NCI-H524 treated with DMSO at 0.1 percent for 48 hours (cell line): ENCODE measurements at places on chromosomes 1 and 21.

GRCh38 chr1:183444243-183444642 lies 26.1 kb upstream of the NMNAT2 start:
- DNase-seq = no peak

- peak; percentile 80 for DNase-seq
Measured at GRCh38 chr1:57086154-57086553, 120.3 kb upstream of the C8B start.

GRCh38 chr1:22414244-22414751 lies 37.4 kb upstream of the ZBTB40 start:
- DNase-seq = no peak

DNA sequence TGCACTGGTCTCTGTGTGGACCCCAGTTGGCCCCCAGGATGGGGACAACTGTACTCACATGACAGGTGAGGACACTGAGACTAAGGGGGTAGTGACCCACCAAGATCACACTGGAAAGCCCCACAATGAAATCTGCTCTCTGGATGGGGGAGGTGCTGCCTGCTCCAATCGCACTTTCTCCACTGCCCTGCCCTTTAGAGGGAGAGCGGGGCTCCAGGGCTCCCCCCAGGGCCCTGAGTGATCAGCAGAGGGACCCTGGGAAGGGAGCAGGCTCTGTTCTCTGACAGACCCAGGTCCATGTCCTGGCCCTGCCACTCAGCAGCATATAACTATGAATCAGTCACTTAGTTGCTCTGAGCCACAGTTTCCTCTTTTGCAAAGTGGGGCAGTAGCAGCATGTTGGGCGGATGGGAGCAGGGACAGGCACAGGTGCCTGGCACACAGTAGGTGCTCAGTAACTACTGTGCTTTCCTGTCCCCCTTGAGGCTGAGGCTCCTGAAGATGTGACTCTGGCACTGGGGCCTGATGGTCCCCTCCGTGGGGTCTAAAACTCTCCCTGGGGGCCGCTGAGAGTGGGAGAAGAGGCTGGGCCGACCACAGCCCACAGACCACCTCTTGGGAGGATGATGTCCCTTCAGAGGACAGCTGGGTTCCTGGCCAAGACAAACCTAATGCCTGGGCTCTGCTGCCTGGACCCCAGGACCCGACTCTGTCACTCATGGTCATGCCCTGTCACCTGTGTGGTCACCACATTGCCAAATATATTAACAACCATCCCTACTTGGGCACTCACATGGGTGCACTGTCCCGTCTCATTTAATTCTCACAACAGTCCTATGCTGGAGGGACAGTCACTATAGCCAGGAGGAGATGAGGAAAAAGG lies 222.7 kb downstream of the PTPRU start:
- DNase-seq = no peak

- no peak for DNase-seq
Measured at GRCh38 chr1:99777752-99778151, 11.3 kb upstream of the FRRS1 start.

DNA sequence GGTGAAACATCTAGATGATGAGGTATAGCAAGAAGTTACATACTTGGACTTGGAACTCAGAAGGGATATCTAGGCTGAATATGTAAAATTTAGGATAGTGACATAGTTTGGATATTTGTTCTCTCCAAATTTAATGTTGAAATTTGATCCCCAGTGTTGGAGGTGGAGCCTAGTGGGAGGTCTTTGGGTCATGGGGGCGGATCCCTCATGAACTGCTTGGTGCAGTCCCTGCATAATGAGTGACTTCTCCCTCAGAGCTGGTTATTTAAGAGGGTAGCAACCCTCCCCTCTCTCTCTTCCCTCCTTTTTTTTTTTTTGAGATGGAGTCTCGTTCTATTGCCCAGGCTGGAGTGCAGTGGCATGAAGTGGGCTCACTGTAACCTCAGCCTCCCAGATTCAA lies 15.5 kb downstream of the ST3GAL3 start:
- DNase-seq = no peak

DNA sequence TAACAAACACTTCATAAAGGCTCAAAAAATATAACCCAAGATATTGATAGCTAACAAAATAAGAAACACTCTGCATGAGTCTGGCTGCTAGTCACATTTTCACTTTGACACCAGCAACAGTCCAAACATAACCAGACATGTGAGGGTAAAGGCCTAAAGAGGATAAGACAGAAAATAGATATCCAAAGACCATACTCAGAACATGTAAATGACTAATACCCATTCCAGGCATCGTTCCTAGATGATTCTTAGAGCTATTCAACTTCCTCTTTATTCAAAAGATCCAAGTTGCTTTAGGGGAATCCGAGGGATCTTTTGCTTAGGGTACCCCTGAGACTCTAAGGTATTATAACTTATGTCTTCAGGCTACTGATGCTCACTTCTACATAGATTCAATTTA lies 5.1 kb downstream of the COL24A1 start:
- no peak for DNase-seq

- DNase-seq = no peak
Measured at GRCh38 chr1:87333692-87334347, 5.1 kb downstream of the LMO4 start.

- no peak for DNase-seq
Measured at GRCh38 chr1:12342401-12343003, 112.7 kb downstream of the VPS13D start.

DNA sequence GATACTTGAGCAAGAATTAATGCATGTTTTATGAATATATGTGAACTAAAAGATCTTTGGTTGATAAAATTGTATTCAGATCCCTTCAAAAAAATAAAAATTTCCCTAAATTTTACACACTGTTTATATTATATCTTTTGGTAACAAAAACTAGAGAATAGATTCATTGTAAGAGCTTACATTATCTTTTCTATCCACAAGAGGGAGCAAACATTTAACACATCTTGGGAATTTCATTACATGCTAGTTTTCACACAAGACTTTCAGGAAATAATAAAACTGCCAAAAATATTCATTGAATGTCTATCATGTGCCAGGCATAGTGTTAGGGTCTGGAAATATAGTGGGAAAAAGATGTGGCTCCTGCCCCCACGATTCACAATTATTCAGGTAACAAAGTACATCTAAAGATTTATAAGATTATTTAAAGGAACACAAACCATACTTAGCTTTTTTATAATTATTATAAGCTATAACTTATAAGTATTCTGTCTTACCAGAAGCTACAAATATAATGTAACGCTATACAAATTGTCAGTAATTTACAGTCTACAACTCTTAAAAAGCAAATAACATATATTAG lies 30.6 kb downstream of the FAF1 start:
- peak; percentile 8 for DNase-seq

- no peak for DNase-seq
Measured at GRCh38 chr1:208179961-208180409, 64.2 kb downstream of the PLXNA2 start.

DNA sequence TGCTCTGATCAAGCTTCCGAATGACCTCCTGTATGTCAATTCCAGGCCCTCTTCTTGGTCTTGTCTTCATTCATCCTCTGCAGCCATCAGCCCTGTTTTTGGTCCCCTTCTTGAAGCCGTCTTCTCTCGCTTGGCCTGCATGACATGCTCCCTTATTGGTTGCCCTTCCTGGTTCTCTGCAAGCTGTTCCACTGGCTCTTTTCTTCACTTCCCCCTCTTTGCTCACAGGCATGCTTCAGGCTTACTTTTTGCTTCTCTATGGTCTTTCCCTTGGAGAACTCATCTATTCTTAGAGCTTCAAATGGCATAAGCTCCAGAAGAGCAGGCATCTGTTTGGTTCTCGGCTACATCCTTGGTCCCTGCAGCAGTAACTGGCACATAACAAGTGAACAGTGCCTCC lies 38.8 kb downstream of the PDPN start:
- no peak for DNase-seq

DNA sequence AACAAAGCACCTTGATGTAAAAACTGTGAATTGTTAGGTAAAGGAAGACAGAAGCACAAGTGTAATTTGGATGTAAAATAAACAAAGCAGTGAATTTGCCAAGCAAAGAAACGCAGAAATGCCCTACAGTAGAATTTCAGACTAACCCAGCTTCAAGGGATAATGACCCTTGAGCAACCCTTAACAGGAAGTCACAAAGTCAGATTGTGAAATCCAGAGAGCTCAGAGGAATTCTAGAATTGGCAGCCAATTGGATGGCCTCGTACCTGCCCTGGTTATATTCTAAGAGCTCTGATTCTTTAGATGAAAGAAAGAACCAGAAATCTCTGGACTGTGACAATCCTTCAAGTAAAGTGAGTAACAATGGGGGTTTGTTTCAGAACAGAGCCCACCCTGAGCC lies 152.7 kb upstream of the CHRM3 start:
- no peak for DNase-seq

DNA sequence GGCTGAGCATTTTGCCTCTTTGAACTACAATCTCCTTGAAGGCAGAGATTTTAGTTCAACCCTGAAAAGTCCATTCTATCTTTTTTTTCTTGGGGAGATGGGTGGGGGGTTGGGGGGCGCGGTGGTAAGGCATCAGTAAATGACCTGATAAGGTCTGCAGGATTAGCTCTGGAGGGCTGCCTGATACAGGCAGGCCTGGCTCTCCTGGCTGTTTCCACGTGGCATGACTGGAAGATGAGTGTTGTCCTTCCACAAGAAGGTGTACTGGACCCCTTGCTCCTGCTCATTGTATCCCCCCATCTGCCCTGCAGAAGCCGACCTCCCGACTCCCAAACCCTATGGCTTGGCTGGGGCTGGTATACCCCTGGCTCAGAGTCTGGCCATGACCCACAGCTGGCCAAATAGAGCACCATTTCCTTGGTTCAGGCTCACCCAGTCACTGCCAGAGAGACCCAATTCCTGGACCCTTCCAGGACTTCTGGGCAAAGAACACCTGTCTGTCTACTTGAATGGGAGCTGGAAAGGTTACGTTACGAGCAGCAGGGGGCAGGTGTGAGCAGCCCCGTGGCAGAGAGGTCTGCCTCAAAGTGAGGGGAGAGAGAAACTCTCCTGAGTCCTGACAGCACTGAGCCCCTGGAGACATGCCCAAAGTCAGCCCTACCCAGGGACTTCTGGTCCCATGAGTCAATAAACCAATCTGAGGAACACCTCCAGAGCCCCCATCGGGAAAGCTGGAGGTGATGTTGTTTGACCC lies 17.0 kb downstream of the DHRS3 start:
- DNase-seq = no peak

DNA sequence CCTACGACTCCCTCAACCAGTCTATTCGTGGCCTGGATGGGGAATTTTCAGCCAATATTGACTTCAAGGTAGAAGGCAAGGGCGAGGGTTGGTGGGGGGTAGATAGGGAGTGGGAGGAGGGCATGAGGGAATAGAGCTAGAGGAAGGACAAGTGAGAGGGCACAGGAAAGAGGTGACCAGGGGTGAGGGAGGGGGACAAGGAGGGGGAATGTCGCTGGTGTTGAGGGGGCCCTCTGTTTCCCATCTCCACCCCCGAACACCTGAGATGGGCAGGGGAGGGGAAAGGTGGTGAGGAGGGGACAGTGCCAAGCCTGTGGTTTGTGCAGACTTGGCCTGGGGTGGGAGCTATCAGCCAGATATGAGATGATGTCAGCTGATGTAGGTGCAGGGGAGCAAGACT lies 8.3 kb upstream of the ADAM15 start:
- no peak for DNase-seq

- DNase-seq = no peak
Measured at GRCh38 chr1:92910081-92910480, 51.2 kb downstream of the DIPK1A start.

DNA sequence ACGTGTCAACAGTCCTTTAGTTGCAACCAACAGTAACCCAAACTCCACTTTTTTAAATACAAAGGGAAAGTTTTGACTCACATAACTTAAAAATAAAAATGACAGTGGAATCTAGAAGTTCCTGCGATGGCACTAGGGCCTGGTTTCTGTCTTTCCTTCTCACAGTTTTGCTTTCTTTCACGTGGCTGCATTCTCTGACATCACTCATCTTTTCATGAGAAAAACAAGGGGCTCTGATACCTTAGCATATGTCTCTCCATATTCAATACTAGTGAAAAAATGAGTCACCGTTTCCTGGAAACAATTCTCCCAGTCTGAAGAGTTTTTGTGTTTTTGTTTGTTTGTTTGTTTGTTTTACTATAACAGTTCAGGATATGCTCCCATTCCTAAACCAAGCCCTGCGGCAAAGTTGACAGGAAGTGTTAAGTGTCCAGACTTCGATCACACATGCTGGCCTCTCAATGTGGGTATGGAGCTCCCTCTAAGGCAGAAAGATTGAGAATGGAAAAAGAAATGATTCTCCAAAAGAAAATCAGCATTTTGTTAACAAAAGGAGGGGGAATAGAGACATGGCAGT lies 483.3 kb downstream of the TTLL7 start:
- DNase-seq = no peak

- no peak for DNase-seq
Measured at GRCh38 chr1:174999936-175000696, at the start of gene CACYBP. CACYBP (plus strand) TSS chr1:174999947; CDS start chr1:175000181, 234 bp downstream.

- no peak for DNase-seq
Measured at GRCh38 chr1:64865105-64865757, 101.1 kb downstream of the JAK1 start.

DNA sequence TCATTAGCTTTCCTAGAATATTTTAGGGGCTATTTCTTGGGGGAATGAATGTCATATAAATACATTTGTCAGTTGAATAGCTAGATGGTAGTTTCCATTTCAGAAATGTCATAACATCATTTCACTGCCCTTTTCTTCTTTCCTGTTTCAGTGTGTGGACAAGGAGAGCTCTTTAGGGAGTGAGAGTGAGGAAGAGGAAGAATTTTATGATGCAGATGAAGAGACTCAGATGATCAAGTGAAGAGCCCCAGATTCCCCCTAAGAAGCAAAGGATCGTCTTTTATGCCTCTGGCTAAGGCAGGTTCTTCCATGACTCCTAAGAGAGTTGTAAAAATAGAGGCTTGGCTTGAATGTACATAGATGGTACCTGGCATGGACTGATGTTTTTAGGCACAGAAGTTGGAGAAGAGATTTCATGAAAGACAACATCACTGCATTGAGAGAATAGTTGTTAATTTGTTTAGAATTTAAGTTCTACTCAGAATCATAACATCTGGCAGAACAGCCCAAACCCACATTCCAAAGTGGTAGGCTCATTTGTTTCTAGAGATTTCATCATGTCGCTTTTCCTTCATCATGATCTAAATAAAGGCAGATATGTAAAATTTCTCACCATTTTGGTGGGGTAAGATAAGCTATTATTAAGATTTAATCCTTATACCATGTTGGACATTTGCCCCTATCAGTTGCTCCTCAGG lies 44.2 kb upstream of the MAB21L3 start:
- no peak for DNase-seq

DNA sequence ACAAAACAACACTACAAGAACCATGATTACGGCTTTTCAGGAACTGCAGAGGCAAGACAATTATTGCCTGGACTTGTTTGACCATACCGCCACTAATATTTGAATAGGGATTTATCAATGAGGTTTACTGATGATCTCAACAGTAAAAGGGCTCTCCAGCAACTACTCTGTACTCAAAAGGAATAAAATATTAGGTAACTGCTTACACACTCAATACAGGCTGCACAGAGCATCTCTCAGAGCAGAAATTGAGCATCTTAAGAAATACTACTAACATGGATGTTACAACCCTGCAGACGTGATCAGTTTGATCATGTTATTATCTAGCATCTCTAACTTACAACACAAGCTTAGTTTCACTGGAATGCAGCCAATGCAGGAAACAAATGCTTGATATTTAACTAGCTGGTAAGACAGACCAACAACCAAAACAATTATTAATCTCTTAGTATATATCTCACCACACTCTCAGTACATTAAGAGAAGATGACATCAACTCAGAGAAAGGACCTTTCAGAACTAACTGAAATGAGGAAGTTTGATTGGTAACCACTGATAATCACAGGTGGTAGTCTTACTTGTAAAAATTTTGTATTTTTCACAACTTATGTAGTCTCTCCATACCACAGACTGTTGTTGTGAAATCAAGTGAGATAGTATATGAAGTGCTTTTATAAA lies 52.2 kb downstream of the PUM1 start:
- no peak for DNase-seq

GRCh38 chr1:154741741-154742495 lies 128.2 kb downstream of the KCNN3 start:
- DNase-seq = no peak
